ENCODE measurements at places on chromosomes 12 and 14.

DNA sequence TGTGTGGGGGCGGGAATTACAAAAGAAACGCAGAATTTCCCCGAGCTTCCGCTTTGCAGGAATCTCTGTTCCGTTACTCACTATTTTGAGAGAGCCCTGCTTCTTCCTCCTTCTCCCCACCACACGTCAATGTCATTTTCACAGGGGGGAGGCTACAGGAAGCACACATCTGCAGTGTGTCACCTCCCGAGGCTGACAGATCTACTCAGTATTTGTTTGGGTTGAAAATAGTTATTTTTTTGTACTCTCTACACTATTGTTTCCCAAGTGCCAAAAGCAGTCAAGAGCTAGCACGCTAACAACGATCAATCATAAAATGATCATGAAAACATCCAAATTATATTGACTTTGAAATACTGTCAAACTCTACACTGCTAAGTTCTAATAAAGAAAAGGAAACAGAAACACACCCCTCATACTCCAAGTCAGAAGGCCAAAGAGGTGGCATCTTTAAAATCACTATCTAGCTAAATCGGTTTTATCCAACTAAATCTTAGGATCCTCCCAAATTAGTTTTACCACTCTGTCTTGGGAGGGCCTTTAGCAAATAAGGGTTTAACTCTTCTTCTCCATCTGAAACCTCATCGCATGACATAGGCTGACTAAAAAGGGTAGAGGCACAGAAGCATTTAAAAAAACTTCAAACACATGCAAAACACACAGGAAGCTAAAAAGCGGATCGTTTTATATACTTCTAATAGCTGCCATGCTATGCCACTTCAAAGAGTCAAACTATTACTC lies 51.8 kb downstream of the FOXN3 start:
- DNase-seq = peak; percentile 64

DNA sequence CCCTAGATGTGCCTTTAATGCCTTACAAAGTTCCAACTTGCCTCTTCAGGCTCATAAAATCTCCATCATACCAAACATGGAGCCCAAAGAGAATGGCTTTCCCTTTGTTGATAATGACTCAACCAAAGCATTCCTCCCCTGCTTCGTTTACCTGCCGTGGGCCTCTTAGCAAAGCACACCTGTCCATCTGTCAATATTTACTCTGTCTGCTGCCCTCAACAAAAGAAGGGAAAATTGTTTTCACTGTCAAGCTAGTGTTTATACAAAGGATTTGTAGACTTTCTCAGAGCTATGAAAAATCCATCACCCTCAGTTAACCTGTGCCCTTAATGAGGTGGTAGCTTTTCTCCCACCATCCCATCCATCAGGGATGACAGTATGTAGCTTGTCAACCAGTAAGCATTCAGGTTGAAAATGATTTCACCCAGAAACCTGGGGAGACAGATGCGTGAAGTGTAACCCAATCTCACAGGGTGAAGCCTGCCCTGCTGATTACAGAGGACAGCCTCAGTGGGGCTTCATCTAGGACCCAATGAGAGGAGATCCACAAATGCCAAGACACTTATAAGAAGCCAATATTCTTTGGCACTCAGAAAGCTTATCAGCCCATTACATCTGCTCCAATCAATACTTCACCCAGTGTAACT lies 278.1 kb downstream of the NUAK1 start:
- DNase-seq = no peak

- DNase-seq = peak; percentile 39
Measured at GRCh38 chr12:131592972-131593371, 117.9 kb upstream of the SFSWAP start.

GRCh38 chr14:68894123-68894522 lies 85.0 kb downstream of the ACTN1 start:
- no peak for DNase-seq

GRCh38 chr14:75647640-75648039 lies 13.0 kb downstream of the ERG28 start:
- DNase-seq = no peak

DNA sequence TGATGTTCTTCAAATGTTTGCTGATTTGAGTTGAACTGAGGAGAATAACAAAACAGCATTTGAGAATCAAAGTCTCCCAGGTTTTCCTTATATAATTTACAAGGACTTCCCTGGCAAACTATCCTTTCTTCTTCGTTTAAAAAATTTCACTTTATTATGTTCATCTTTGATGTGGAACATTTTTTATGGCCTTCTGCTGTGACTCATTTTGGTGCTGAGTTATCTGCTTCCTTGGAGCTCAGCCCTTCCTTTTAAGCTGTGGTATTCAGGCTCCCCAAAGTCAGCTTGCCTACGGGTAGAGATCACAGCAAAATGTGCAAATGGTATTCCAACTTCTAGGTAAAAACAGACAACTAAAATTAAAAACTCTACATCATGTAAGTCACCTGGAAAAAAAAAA lies 1.4 kb upstream of the ANO4 start:
- no peak for DNase-seq

- DNase-seq = no peak
Measured at GRCh38 chr12:58745348-58746125, 174.8 kb downstream of the LRIG3 start.

GRCh38 chr12:69284131-69284530 lies 44.8 kb downstream of the CPSF6 start:
- DNase-seq = peak; percentile 49

DNA sequence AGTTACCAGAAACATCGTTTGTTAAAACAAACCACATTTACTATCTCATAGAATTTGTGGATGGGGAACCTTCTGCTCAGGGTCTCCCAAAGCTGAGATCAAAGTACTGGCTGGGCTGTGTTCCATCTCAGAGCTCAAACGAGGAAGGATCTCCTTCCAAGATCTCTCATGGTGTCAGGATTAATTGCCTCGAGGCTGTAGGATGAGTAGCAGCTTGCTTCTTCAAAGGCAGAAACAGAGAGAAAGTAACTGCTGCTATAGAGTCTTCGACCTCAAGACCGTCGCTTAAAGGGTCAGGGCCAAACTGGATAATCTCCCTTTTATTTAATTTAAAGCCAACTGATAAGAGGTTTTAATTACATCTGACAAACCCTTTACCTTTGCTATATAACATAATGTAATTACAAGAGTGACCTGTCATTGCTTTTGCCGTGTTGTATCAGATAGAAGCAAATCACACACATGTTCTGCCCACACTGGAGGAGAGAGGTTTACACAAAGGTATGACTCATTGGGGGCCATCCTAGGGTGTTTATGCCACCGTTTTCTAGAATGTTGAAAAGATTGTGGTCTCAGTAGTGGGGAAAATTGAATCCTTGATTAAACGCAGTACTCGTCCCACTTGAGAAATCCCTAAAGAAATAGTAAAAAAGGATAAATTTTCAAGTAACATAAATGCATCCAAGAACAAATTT lies 868.8 kb upstream of the TMEM132C start:
- DNase-seq = no peak

DNA sequence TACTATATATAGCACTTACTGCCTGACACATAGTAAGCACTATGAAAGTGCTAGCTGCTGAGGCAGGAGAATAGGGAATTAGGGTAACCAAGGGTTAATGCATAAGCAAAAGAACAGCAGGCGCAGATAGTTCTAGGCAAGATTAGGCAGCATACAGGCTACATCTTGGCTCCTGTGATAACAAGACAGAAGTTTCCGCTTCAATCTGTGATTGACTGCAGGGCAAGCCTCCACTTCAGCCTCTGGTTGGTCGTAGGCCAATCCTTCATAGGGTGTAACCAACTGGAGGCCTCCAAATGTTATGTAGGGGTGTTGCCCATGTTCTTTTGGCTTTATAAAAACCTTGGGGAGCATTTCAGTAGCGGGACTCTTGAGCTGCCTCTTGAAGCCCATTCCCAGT lies 46.9 kb downstream of the KLHL28 start:
- DNase-seq = no peak

Measured in activated CD4-positive, alpha-beta T cell treated with anti-CD3 and anti-CD28 coated beads for 48 hours (primary cell).